Mammary microvascular endothelial cell (primary cell): ENCODE measurements at places on chromosomes 2 and 18. TPM values are rescaled to one million over a fixed set of nuclear protein-coding genes. Genes with fewer than 3 reads are reported as not detected.

EFHD1 gene
- total RNA-seq: 0.20 TPM in 1 of 2 replicates, not detected in the other

OLA1 gene
- total RNA-seq: 116 and 135 TPM in 2 replicates

TMEM127 gene
- total RNA-seq: 30.7 and 35.7 TPM in 2 replicates

RAB10 gene
- 93.2 and 93.3 TPM in 2 replicates for total RNA-seq

DYNAP gene
- not detected in 2 replicates for total RNA-seq

CCDC148 gene
- total RNA-seq: 0.20 TPM in 1 of 2 replicates, not detected in the other

PPIL3 gene
- 19.4 and 24.4 TPM in 2 replicates for total RNA-seq

CDK15 gene
- total RNA-seq: 0.07 TPM in 1 of 2 replicates, not detected in the other

GPD2 gene
- total RNA-seq: 39.7 and 46.2 TPM in 2 replicates

KRCC1 gene
- 11.4 and 14.3 TPM in 2 replicates for total RNA-seq

CROCC2 gene
- not detected in 2 replicates for total RNA-seq

DTNA gene
- total RNA-seq: 3.4 and 4.9 TPM in 2 replicates

STON1 gene
- 2.7 and 2.9 TPM in 2 replicates for total RNA-seq

RRM2 gene
- total RNA-seq: 149 and 173 TPM in 2 replicates

DUSP19 gene
- total RNA-seq: 3.1 and 4.5 TPM in 2 replicates
